ENCODE measurements at places on chromosomes 5 and 9.

DNA sequence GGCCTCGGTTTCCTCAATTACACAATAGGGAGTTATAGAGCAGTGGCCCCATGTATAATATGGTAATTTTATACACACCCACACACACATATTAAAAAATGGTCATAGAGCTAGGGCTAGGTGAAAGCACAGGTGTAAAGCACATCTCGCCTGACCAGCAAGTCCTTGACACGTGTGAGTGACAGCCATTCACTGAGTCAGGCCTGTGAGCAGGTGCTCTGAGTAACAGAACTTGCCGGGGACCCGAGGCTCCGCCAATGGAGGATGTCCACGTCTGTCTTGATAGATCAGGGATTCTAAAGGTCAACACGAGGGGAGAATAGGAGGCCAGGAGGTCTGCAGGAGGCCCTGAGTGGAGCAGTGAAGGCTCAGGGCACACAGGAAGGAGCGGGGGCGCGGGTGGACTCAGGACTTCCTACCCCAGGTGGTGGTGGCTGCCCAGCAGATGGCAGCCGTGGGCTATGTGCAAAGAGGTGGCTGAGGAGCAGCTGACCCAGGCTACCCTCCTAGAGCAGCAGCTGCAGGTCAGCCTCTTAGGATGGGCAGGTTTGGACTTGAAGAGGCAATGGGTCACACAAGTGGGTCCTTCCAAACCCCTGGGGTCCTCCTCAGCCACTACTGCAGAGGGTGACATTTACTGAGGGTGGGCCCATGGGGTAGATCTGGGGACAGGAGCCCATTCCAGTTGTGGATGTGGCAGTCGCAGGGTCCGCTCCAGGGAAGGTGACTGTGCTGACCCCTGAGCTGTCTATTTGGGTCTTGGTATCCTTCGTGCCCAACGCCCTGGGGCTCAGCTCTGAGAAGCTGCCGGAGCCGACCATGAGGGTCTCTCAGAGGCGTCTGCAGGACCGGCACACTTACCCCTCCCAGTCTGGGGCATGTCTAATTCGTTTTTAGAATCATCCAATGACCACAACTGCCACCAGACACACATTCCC is 45.9 kb downstream of the PRRT1B start:
- peak; percentile 85 for DNase-seq

DNA sequence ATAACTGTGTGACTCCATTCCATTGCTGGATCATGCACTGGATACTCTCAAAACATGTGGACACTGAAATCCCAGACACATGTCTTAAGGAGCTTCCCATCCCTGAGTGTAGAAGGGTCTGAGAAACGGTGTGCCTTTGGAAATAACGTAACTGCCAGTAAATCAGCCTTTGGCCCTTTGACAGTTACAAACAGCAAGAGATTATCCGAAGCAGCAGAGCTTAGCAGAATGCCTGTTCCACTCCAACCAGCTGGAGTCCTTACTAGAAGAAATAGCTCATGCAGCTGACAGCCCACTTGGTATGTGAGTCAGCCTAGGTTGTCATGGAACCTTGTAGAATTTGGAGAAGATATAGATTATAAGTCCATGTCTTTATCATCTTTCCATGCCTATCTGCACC is 7.0 kb downstream of the TMEM252 start:
- DNase-seq = no peak

DNA sequence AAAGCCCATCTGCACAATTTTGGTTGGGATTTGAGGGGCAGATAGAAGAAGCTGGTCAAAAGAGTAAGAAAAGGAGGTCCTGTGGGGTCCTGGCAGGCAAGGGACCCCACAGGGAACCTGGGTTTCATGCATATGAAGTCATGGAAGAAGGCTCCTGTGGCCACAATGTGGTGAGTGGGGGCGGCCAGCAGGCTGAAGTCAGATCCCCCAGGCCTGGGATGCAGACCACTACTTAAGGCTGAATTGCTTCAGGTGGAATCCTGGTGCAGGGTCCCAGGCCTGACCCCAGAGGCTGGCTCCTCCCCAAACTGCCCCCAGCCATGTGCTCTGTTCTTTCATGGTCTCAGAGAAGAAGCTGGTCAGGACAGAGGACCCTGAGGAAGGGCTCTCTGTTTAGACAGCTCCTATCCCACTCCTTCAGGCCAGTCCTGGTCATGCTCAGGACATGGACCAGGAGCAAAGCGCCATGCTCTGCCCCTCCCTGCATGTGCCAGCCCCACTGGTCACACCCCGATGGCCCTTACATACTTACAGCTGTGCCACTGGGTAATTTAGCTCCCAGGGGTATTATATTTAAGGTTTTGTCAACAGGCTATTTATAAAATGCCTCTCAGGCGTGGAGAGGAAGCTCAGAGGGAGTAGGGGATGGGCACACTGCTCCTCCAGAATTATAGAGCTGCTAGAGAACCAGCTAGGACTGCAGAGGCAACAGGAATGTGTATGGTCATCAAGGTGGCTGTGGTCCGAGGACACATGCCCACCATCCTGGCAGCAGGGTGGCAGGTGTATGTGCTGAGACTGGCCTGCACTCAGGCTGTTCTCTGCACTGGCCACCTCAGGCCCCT is 33.4 kb downstream of the C5orf15 start:
- no peak for DNase-seq

GRCh38 chr5:142095035-142095434 is 13.5 kb upstream of the NDFIP1 start:
- DNase-seq = no peak

- peak; percentile 43 for DNase-seq
Observed at GRCh38 chr9:70492319-70492777, 77.9 kb upstream of the KLF9 start.

- peak; percentile 31 for DNase-seq
Observed at GRCh38 chr5:2700876-2701275, 50.6 kb downstream of the IRX2 start.

- DNase-seq = no peak
Observed at GRCh38 chr9:35557320-35557719, 47.7 kb upstream of the TESK1 start.

DNA sequence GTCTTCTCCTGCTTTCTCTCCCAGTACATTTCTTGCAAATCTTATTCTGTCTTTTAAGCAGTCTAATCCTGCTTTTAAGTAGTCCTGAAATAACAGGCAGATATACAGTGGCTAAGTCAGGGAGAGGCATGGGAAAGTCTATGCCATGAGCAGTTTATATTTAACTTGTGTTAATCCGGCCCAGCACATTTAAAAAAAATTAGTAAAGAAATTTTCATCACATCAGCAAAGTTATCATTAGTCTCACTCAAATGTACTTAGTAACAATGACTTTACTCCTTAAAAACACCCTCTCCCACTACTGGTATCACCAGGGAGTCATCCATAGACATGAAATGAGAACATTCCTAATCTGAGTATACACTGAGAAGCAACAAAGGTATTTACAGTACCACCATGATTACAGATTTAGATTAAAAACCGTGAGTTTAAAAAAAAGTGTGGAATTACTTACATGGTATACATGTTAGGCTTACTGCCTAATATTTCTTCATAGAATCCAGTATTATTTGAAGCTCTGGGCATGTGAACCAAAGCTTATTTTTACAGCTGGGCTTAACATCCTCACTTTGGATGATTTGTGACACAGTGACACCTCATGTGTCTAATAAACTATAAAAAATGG is 75.9 kb upstream of the DAB2 start:
- no peak for DNase-seq

DNA sequence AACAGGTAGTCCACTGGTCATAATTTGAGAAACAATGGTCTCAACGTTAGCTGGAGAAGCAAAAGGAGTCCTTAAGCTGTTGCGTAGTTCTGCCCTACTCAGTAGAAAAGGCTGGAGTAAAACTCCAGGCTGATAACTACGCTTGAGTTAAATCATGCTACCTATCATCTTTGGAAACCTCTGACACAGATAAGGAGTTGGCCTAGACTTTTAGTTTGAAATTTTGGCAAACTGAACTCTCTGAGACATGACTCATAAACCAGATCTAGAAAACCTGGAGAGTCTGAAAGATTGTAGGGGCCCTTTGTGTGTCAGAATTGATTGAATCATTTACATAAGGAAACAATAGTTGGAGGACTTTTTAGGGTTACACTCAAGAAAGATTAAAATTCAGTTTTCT is 26.3 kb downstream of the NMUR2 start:
- no peak for DNase-seq

GRCh38 chr5:8561854-8562253 is 692.9 kb downstream of the MTRR start:
- DNase-seq = no peak

DNA sequence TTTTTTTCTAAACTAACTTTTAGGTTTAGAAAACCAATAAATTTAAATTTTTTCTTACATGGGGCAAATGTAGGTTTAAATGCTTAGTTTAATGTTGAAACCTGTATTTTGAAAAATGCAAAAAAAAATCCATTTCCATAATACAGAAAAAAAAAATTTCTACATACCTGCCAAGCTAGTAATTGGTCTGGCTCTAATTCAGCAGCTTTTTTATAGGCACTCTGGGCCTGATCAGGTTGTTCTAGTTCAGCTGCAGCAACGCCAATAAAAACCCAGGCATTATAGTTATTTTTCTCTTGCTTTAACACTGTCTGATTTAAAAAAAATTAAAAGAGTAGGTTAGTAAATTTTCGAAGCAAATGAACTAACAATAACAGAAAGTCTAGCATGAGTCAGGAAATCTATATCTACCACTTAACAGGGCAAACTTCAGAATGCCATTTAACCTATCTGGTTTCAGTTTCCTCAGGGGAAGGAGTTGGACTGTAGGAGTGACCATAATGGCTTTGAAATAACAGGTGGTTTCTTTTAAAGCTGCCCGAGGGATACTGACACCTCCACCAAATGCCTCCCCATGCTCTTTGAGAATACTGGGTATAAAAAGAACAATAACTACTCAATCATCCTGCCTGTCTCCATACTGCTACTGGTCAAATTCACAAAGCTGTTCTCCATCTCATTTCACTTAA is 11.6 kb downstream of the SKIC3 start:
- DNase-seq = no peak

DNA sequence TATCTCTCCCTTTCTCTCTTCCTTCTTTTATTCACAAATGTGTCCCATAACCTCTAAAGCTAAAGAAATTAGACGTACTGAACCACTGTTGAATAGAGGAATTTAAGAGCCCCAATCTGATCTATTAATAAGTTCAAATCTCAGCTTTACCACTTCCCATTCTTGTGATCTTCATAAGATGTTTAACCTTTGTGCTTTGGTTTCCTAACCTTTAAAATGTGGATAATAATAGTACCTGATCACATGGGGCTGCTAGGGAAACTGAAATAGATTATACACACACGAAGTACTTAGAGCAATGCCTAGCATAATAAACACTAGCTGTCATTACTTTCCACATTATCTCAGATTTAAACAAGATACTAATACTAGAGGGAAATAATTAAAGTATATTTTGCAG is 324.3 kb upstream of the SEMA6A start:
- no peak for DNase-seq

GRCh38 chr5:55638051-55638450 is 74.1 kb downstream of the SLC38A9 start:
- DNase-seq = no peak

DNA sequence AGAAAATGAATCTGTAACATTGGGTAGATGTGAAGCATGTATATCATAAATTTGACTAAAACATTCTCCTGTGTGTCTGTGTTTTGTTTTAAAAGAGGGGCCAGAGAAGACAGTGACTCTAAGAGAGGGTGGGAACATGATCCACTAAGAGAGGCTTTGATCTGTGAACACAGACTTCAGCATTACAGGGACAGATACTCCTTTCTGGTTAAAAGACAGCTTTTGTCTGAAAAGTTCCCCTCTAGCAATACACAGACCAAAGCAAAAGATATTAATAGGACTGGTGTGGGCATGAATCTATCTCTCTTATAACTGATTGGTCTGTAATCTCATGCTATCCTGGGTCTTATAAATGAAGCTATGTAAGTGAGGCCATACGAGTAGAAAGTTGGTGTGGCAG is 150.9 kb downstream of the NUDT12 start:
- no peak for DNase-seq

DNA sequence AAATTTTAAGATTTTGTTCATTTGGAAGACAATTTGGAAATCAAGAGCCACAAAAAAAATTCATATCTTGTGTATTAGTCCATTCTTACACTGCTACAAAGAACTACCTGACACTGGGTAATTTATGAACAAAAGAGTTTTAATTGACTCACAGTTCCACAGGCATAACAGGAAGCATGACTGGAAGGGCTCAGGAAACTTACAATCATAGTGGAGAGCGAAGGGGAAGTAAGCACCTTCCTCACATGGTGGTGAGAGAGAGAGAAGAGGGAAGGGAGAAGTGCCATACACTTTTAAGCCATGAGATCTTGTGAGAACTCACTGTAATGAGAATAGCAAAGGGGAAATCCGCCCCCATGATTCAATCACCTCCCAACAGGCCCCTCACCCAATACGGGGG is 274.4 kb downstream of the KCNN2 start:
- no peak for DNase-seq

- DNase-seq = no peak
Observed at GRCh38 chr9:137228506-137228967, 1.2 kb downstream of the RNF224 start.

- no peak for DNase-seq
Observed at GRCh38 chr5:14090755-14091154, 52.4 kb upstream of the TRIO start.

DNA sequence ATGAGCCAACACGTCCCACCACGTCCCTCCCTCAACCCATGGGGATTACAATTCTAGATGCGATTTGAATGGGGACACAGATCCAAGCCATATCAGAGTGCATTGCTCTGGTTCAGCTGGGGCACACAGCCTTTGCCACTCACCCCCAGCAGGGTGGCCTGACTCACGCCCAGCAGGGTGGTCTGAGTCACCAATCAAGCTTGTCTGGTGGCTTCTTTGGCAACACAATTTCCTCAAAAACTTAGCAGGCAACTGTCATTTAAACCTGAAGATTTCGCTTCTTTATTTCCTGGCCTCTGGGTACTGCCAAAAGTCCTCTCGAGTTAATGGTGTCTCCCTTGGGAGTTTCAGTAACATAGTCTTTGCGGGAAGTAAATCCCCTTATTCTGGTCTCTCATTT is 16.3 kb upstream of the SEMA5A start:
- no peak for DNase-seq

GRCh38 chr5:4205398-4205797 is 609.8 kb downstream of the IRX1 start:
- DNase-seq = no peak

GRCh38 chr9:135890190-135891026 is 16.9 kb downstream of the CAMSAP1 start:
- DNase-seq = peak; percentile 38

DNA sequence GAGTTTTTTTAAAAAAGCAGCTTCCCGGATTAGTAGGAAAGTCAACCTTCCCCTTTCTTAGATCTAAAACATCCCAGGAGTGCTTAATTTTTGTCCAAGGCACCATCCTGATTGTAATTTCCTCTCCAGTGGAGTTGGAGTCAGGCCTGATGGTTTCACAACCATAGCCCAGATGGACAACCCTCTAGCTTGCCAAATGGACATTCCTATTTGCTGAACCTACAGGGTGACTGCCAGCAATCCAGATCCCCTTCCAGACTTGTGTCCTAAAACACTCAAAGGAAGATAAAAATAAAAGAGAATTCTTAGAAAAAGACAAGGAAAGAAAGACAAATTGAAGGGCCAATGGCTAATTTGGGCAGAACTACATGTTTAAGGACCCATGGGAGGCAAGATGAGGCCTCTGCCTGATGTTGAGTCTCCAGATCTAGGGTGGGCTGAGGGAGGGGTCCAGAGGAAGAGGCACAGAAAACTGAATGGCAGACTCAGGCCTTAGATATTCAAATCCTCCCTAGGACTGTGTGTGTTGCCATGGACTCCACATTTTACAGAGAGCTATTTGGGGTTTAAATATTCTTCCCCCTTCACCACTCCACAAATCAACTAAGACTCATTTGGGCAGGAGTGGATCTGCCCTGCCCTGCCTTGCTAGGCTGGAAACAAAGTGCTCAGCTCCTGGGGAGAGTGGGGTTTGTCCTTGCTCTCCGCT is 38.5 kb upstream of the SLC44A1 start:
- peak; percentile 82 for DNase-seq

All from coronary artery (tissue), 2 donors.